ENCODE measurements at places on chromosomes 3 and 15. TPM values are rescaled to one million over a fixed set of nuclear protein-coding genes. Genes with fewer than 3 reads are reported as not detected.

The CD80 gene
- not detected for total RNA-seq

The PLSCR1 gene
- 54.8 TPM for total RNA-seq

The MKRN3 gene
- total RNA-seq: not detected

The UCN2 gene
- 0.68 TPM for total RNA-seq

The TMEM40 gene
- total RNA-seq: not detected

The CADPS gene
- 5.4 TPM for total RNA-seq

DNA sequence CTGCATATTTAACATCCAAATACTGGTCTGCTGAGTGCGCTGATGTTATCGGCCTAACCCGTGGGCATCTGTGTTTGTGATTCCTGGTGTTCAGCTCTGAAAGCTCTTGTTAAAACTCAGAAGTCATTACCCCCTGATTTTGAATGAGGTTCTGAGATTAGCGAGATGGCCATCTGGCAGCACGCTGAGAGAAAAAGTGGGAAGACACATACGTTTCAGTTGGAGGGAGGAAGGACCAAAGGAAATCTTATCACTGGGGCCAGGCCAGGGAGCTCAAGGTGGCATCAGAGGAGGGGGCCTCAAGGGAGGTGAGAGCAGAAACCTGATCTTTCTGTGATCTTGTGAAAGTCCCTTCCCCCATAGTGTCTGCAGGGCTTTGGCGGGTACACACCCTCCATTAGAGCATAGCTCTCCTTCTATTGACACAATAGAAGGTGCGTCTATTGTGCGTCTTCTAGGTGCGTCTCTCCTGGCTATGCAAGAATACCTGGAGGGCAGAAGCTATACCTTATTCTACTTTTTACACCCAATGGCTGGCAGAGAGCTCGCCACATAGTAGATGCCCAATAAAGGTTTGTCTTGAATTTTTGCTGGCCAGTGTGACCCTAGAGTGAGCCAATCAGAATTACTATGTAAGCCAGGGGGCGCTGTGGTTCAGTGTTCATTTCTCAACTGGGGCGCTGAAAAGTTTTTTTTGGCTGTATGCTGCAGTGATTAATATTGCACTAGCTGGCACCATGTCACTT lies 182.4 kb downstream of the SHQ1 start:
- H3K27me3 ChIP-seq: no peaks in the 10 kb centered on the region
- peak; percentile 37 for DNase-seq
- no peak overlapping the region for H3K27ac ChIP-seq
- H3K36me3 ChIP-seq: no peaks in the 10 kb centered on the region
- no peak overlapping the region for H3K4me3 ChIP-seq

GRCh38 chr15:41603941-41604911 lies 45.2 kb downstream of the TYRO3 start:
- peak overlapping the region; percentile 21 for H3K4me3 ChIP-seq
- H3K27me3 ChIP-seq: no peaks in the 10 kb centered on the region
- peaks cover 5% of the 10 kb centered on the region for H3K4me1 ChIP-seq
- H3K27ac ChIP-seq: no peak overlapping the region
- DNase-seq: peak; percentile 83

- H3K4me1 ChIP-seq: no peaks in the 10 kb centered on the region
- H3K36me3 ChIP-seq: peaks cover 26% of the 10 kb centered on the region
- DNase-seq: no peak
- no peak overlapping the region for H3K27ac ChIP-seq
Observed at GRCh38 chr3:104521606-104522336, 844.9 kb upstream of the ALCAM start.

GRCh38 chr3:5221701-5222100 lies 34.2 kb downstream of the EDEM1 start:
- no peak for DNase-seq
- no peaks in the 10 kb centered on the region for H3K4me1 ChIP-seq
- H3K27me3 ChIP-seq: no peaks in the 10 kb centered on the region
- no peak overlapping the region for H3K27ac ChIP-seq
- peaks cover 11% of the 10 kb centered on the region for H3K36me3 ChIP-seq
- peak overlapping the region; percentile 17 for H3K4me3 ChIP-seq

GRCh38 chr3:188365988-188366698 lies 212.2 kb downstream of the LPP start:
- H3K36me3 ChIP-seq: no peaks in the 10 kb centered on the region
- H3K4me3 ChIP-seq: no peak overlapping the region
- no peak overlapping the region for H3K27ac ChIP-seq
- DNase-seq: no peak
- no peaks in the 10 kb centered on the region for H3K27me3 ChIP-seq
- no peaks in the 10 kb centered on the region for H3K4me1 ChIP-seq

- no peak overlapping the region for H3K27ac ChIP-seq
- no peaks in the 10 kb centered on the region for H3K4me1 ChIP-seq
Observed at GRCh38 chr3:31004025-31004678, 109.7 kb upstream of the GADL1 start.

DNA sequence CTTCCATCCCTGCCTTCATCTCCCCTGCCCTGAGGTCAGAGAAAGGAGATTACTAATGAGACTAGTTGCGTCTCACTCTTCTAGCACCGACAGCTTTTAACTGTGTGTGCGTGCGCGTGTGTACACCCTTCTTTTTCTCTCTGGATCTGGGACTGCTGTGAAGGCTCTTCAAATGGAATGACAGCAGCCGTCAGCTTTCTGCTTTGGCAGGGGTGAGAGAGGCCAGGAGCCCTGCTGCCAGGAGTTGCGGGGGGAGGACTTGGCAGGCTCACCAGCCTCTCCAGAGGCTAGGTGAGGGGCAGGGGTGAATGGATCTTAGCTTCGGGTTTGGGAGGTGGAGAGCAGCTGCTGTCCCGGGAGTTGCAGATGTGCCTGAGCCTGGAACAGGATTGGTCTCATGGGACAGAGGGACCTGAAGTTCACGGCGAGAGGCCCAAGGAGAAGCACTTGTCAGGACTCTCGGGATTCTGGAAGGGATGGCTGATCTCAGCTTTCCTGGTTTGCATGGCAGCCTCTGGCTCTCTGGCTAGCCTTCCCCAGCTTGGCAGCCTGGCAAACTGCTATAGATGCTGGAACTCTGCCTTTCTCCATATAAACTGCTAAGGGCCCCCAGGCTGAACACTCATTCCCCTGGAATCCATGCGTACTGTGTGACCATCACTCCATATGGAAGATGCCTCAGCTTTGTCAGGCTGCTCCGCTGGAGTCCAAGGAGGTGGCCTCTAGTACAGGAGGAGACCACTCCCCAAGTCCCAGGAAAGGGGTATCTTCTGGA lies 16.6 kb downstream of the TEX264 start:
- H3K36me3 ChIP-seq: peaks cover 11% of the 10 kb centered on the region
- H3K27ac ChIP-seq: no peak overlapping the region
- DNase-seq: no peak
- no peaks in the 10 kb centered on the region for H3K4me1 ChIP-seq

- H3K27ac ChIP-seq: no peak overlapping the region
- no peaks in the 10 kb centered on the region for H3K36me3 ChIP-seq
- DNase-seq: no peak
- no peaks in the 10 kb centered on the region for H3K4me1 ChIP-seq
- no peak overlapping the region for H3K4me3 ChIP-seq
Observed at GRCh38 chr3:188869628-188870027, 302.1 kb upstream of the TPRG1 start.

- no peaks in the 10 kb centered on the region for H3K27me3 ChIP-seq
- no peak for DNase-seq
- no peak overlapping the region for H3K4me3 ChIP-seq
- H3K4me1 ChIP-seq: no peaks in the 10 kb centered on the region
Observed at GRCh38 chr3:153469162-153469561, 307.1 kb downstream of the RAP2B start.

GRCh38 chr3:47004369-47005211 lies 25.1 kb downstream of the NBEAL2 start:
- no peak overlapping the region for H3K27ac ChIP-seq
- H3K4me3 ChIP-seq: no peak overlapping the region
- H3K4me1 ChIP-seq: no peaks in the 10 kb centered on the region

- no peak for DNase-seq
- H3K36me3 ChIP-seq: no peaks in the 10 kb centered on the region
- no peak overlapping the region for H3K4me3 ChIP-seq
Observed at GRCh38 chr3:55423782-55424181, 63.3 kb downstream of the WNT5A start.

DNA sequence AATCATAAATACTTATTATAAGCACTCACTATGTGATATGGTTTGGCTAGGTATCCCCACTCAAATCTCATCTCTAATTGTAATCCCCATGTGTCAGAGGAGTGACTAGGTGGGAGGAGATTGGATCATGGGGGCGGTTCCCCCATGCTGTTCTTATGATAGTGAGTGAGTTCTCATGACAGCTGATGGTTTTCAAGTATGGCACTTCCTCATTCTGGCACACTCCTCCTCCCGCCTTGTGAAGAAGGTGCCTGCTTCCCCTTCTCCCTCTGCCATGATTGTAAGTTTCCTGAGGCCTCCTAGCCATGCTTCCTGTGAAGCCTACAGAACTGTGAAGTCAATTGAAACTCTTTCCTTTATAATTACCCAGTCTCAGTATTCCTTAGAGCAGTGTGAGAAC lies 53.3 kb upstream of the CHMP2B start:
- no peaks in the 10 kb centered on the region for H3K27me3 ChIP-seq
- H3K36me3 ChIP-seq: no peaks in the 10 kb centered on the region
- no peak overlapping the region for H3K27ac ChIP-seq
- no peak overlapping the region for H3K4me3 ChIP-seq

DNA sequence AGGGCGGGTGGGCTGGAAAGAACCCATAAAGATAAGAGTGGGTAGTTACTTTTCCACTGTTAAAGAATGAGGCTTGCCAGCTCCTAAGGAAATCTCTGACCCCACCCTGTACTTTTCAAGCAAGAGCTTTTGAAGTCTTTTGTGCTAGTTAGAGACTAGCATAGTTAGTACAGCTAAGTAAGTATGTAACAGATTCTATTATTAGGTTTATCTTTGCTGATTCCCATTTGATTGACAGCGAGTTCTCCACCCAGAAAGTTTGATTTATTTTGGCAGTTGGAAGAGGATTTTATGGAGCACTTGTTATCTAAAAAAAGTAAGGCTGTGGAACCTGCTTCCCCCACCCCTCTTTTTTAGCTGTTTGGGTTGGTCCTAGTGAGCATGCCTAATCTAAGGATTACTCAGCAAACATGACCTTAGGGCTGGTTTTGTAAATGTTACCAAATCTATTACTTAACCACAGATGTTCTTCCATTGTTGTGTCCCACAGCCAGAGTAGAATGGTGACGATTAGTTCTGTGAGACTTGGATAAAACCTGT lies 57.6 kb downstream of the FNDC3B start:
- no peak overlapping the region for H3K27ac ChIP-seq
- DNase-seq: no peak
- no peaks in the 10 kb centered on the region for H3K27me3 ChIP-seq
- H3K36me3 ChIP-seq: 0 out of 2 replicates have a peak, but pooled peaks cover 4% of the 10 kb centered on the region

DNA sequence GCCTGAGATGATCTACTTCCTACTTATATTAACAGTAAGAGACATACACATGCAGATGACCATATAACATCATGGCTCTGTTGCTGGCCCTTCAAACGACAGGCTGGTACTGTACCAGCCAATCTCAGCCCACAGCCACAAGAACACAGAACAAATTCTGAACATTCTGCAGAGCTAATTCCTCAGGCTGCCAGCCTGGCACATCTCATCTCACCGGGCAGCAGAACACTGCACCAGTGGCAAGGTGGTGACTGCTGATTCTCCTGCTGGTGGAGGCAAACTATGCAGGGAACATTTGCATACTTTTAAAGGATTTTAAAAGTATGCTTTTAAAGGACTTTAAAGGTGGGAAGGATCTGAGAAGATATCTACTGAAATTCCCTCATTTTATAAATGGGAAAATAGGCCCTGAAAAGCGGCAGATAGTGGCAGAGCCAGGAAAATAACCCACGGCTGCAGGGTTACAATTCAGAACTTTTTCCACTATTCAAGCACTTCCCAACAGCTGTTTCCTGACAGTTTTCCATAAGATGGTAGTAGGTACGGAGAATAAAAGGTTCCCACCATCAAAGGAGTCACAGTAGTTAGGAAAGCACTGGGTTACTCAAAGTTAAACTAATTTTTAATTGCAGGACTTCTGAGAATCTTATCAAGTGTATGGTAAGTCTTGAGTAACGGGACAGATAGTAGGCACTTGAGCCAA lies 37.3 kb downstream of the SUMF1 start:
- no peak for DNase-seq
- H3K27ac ChIP-seq: no peak overlapping the region
- peaks cover 24% of the 10 kb centered on the region for H3K36me3 ChIP-seq

DNA sequence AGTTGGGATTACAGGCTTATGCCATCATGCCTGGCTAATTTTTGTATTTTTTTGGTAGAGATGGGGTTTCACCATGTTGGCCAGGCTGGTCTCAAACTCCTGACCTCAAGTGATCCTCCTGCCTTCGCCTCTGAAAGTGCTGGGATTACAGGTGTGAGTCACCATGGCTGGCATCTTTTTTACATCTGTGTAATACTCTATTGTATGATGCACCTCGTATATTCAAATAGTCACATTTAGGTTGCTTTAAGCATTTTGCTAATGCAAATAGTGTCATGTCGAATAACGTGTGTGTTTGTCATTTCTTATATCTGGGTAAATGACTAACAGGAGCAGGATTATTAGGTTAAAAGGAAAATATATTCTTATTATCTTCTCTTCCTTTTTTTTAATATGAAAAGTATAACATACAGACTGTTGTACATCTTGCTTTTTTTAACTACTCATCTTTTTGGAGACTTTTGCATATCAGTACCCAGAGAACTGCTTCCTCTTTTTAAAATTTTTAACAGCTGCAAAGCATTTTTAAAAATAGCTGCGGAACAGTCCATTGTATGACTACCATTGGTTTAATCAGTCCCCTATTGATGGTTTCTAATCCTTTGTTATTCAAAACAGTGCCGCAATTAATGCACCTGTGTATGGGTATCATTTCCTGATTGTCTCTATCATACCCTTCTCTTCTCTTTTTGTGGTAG lies 13.4 kb downstream of the SCAMP5 start:
- peaks cover 2% of the 10 kb centered on the region for H3K36me3 ChIP-seq
- no peak for DNase-seq
- H3K4me1 ChIP-seq: no peaks in the 10 kb centered on the region
- H3K27me3 ChIP-seq: no peaks in the 10 kb centered on the region
- no peak overlapping the region for H3K27ac ChIP-seq

GRCh38 chr3:192794216-192794615 lies 66.9 kb upstream of the FGF12 start:
- no peaks in the 10 kb centered on the region for H3K4me1 ChIP-seq
- H3K4me3 ChIP-seq: no peak overlapping the region
- H3K27me3 ChIP-seq: no peaks in the 10 kb centered on the region
- no peak for DNase-seq

DNA sequence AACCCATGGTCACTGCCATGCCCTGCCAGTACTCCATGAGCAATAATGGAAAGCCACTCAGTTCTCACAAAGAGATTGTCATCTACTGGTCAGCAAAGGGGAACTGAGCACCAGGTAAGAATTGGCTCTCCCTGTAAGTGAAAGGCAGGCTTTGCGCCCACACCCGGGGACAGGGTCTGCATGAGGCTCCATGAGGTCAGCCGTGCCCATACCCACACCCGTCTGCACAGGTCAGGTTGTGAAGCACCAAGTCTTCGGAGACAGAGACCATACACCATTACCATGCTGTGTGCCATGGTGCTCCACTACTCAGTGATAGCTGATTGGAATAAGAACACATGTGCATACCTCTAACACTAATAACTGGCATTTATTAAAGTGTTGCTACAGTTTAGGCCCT lies 322.9 kb downstream of the EPHB1 start:
- no peaks in the 10 kb centered on the region for H3K27me3 ChIP-seq
- H3K36me3 ChIP-seq: no peaks in the 10 kb centered on the region
- H3K4me1 ChIP-seq: no peaks in the 10 kb centered on the region
- H3K27ac ChIP-seq: no peak overlapping the region
- DNase-seq: no peak

All from H9 (cell line).